K562 (cell line): ENCODE measurements at places on chromosomes 4 and X. TPM values are rescaled to one million over a fixed set of nuclear protein-coding genes. Genes with fewer than 3 reads are reported as not detected.

Gene ATP1B4
- total RNA-seq = not detected in 2 replicates

Gene NDP
- not detected in 2 replicates for total RNA-seq

Gene PPARGC1A
- total RNA-seq = 0.02 TPM in 1 of 2 replicates, not detected in the other

Gene GPC3
- 0.42 and 0.81 TPM in 2 replicates for total RNA-seq

Gene CT55
- total RNA-seq = 50.9 and 52.8 TPM in 2 replicates

Gene RBM46
- total RNA-seq = not detected in 2 replicates

Gene LIAS
- total RNA-seq = 27.4 and 28.1 TPM in 2 replicates

Gene ANTXR2
- total RNA-seq = 68.1 and 83.8 TPM in 2 replicates

Gene ENOPH1
- total RNA-seq = 51.0 and 51.4 TPM in 2 replicates

Gene UGT2B28
- not detected in 2 replicates for total RNA-seq

Gene PORCN
- total RNA-seq = 4.4 and 4.7 TPM in 2 replicates

Gene MRPS18C
- 110 and 115 TPM in 2 replicates for total RNA-seq

Gene ARHGEF38
- not detected in 2 replicates for total RNA-seq

Gene DGAT2L6
- total RNA-seq = not detected in 2 replicates

Gene CLDN34
- not detected in 2 replicates for total RNA-seq

Gene RTL5
- total RNA-seq = not detected in 2 replicates

Gene MCTS1
- total RNA-seq = 101 and 114 TPM in 2 replicates

Gene PABPC4L
- total RNA-seq = 0.53 and 0.63 TPM in 2 replicates

Gene ADAM29
- total RNA-seq = not detected in 2 replicates

Gene HS6ST2
- not detected in 2 replicates for total RNA-seq

Gene CTSO
- 0.04 TPM in 1 of 2 replicates, not detected in the other for total RNA-seq

Gene MTNR1A
- not detected in 2 replicates for total RNA-seq

Gene AMOT
- total RNA-seq = 0.04 and 0.16 TPM in 2 replicates

Gene TAF9B
- total RNA-seq = 18.6 and 19.1 TPM in 2 replicates
